ENCODE measurements at places on chromosomes 2 and 18.
A peak's percentile ranks its signal among the peaks of the same experiment; 100 is the strongest.

- DNase-seq, result no peak
Observed at GRCh38 chr2:8475349-8476031, 206.4 kb upstream of the ID2 start.

GRCh38 chr2:200467806-200468681 is 41.8 kb downstream of the KCTD18 start:
- no peak for DNase-seq

DNA sequence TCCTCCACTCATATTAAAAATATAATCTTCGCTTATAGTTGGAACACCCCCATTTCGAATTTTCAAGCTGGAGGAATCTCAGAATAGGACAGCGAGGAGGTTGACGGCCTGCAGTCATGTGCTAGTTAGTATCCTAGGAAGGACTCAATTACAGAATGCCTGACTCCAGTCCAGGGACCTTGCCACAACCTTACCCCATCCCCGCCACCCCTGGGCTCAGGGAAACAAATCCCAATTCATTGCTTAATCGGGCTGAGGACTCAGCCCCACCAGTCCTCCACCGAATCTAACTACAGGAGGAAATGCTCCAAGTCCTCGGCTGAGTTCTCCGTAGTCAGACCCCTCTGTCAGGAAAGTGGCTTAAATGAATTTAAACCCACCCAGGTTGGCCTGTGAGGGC is 31.7 kb upstream of the ZBTB7C start:
- no peak for DNase-seq

- DNase-seq, result no peak
Observed at GRCh38 chr2:16090650-16091575, 150.6 kb downstream of the MYCN start.

GRCh38 chr2:195563857-195564512 is 93.0 kb upstream of the SLC39A10 start:
- DNase-seq, result no peak

GRCh38 chr2:12567411-12567810 is 149.3 kb upstream of the TRIB2 start:
- no peak for DNase-seq

DNA sequence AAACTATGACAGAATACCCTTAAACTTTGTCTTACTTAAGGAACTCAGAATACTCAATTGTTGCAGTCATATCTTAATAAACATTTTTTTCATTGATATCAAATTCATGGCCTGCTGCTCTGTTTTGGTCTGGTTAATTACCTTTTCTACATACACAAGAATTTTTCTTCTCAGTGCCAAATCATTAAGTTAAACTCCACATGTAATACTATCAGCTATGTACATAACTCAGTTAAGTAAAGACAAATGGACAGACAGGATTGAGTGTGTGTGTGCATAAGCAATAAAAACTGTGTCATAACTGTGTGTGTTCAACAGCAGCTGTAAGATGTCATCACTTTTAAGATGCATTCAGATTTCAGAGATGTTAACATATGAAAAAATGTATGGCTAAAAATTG is 34.4 kb downstream of the VRK2 start:
- no peak for DNase-seq

- no peak for DNase-seq
Observed at GRCh38 chr2:238159661-238160205, 963 bp downstream of the ERFE start.

DNA sequence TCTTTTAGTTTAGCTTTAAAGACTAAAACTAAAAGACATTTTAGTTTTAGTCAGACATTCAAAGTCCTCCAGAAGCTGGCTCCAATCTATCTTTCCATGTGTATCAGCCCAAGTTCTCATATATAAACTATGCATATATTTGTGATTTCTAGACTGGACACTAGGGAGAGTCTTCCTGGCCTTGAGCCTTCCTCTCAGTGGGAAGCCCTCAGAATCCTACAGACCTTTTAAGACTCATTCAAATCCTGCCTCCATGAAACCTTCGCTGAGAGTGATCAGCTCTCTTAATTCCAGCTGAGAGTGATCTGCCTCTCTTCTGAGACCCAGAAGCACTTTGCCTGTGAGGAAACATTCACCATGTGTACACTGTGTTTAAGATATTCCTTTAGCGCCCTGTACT is 452.7 kb downstream of the TGIF1 start:
- no peak for DNase-seq

- DNase-seq, result no peak
Observed at GRCh38 chr2:18106841-18107240, 228.4 kb downstream of the KCNS3 start.

GRCh38 chr18:34709750-34710441 is at the start of gene DTNA:
Gene DTNA, plus strand, starts transcription at chr18:34710298. Its CDS starts 45,679 bp downstream, at chr18:34755977.
- DNase-seq, result no peak

- DNase-seq, result no peak
Observed at GRCh38 chr2:2735041-2735440, 404.0 kb upstream of the MYT1L start.

- no peak for DNase-seq
Observed at GRCh38 chr2:20050104-20050645, 1.3 kb downstream of the LAPTM4A start.

DNA sequence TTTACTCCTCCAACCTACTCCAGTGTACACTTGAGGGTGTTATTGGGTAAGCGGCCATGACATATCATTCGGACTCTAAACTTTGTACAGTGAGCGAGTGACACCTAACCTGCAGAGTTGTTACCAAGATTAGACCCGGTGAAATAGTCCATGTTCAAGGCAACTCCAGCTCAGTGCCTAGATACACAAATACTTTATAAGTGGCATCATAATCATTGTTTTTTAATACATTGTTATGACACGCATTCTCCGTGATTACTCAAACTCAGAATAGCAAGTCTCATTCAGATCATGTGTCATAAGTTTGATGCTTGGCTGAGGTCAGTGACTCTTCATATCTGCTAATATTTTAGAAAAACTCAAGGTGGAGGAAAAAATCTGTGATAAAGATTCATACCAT is 597.8 kb downstream of the DCC start:
- no peak for DNase-seq

- no peak for DNase-seq
Observed at GRCh38 chr2:36367895-36368353, 12.3 kb downstream of the CRIM1 start.

GRCh38 chr2:128366713-128367511 is 48.2 kb upstream of the HS6ST1 start:
- no peak for DNase-seq

GRCh38 chr2:219284501-219285372 is 5.6 kb downstream of the DNAJB2 start:
- DNase-seq, result no peak

DNA sequence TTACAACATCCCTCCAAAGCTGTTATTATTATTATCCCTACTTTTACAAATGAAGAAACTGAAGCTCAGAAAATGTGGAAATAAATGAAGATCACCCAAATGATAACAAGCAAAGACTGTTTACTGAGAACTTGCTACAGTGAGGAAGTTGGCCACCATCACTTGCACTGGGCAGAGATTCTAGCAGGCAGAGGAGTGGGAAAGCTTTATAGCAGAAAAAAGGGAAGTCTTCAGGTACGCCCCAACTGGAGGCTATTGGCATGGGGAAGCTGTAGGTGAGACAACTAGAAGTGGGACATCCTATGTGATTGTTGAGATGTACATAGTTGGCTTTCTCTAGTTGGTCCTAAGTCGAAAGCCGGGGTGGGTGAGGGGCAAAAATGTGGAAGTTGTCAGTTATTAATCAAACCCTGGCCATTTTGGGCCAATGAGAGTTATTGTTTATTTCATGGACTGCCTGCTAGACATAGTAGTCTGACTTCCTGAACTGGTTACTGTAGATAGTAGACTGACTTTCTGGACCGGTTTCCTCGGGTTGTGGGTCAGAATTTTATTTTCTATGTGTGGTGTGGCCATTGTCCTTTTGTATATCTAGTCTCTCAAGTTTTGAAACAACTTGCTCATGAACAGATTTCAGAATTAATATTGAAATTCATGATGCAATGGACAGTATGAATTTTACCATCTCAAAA is 40.2 kb upstream of the STAT4 start:
- no peak for DNase-seq

DNA sequence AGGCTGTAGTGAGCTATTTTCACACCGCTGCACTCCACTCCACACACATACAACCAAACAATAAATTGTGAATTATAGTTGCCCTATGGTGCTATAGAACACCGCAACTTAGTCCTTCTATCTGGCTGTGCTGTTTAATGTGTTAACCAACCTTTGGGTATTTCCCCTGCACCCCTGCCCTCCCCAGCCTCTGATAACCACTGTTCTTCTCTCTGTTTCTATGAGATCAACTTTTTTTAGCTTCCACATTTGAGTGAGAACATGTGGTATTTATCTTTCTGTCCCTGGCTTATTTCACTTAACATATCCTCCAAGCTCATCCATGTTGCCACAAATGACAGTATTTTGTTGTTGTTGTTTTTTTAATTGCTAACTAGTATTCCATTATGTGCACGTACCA is 32.5 kb downstream of the TET3 start:
- no peak for DNase-seq

DNA sequence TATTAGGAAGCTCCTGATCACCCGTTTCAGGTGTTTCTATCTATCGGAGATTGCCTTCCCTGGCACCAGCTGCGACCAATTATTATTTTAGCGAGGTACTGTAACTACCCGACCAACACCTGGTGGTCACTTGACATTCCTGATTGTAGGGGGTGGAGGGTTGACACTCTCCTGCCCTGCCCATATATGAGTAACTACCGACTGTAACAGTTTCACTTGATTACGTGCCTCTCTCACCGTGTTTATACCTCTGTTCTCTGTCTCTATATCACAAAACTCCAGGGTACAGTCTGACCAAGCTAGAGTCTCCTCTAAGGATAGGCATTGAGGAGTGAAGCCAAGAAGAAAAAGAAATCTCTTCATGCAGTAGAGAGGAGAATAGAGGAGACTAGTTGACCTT is 268.0 kb upstream of the LRATD1 start:
- DNase-seq, result no peak

DNA sequence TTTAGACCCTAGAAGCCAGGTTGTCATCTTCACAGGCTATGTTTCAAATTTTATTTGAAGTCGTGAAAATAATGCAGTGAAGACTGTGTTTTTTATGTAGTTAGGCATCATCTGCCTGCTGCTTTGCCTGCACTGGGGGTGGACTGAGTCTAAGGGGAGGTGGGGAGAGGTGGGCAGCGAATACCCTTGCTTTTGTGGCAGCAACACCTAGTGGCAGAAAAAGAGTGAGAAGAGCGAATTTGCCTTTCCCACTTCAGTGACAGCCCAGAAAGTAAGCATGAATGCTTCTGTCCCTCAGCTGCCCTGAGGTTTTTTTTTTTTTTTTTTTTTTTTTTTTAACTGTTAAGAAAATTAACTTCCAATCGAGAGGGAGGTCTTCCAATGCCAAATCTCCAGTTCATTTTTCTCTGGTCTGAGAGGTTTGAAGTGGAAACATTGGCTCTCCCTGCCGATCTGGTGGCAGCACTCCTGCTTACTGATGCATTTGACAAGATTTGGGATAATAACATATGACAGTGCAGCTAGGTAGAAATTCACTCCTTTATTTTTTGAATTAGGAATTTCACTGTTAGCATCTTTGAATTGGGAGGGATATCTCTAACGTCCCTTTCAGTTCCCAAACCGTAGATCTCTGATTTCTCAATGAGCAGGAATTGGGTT is 60.3 kb upstream of the LYPD6B start:
- DNase-seq, result no peak

DNA sequence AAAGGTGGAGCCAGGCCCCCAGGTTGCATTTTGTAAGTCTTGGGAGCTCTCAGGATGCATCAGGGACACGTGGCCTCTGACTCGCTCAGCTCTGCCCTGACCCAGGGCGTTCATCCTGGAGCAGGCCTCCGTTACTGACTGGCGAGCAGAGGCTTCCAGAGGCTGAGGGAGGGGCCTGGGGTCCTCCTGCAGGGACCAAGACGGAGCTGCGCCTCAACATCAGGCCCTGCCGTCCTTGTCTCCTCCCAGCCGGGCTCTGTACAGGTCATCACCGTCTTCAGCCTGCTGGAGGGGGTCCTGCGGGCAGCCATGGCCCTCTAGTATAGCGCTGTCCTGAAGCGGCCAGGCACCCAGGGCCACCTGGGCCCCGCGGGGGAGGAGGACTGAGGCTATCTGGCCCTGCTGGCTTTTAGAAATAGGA is 10.2 kb upstream of the ALPP start:
- no peak for DNase-seq

GRCh38 chr2:74740741-74741431 is 86.8 kb downstream of the SEMA4F start:
- DNase-seq, result no peak

DNA sequence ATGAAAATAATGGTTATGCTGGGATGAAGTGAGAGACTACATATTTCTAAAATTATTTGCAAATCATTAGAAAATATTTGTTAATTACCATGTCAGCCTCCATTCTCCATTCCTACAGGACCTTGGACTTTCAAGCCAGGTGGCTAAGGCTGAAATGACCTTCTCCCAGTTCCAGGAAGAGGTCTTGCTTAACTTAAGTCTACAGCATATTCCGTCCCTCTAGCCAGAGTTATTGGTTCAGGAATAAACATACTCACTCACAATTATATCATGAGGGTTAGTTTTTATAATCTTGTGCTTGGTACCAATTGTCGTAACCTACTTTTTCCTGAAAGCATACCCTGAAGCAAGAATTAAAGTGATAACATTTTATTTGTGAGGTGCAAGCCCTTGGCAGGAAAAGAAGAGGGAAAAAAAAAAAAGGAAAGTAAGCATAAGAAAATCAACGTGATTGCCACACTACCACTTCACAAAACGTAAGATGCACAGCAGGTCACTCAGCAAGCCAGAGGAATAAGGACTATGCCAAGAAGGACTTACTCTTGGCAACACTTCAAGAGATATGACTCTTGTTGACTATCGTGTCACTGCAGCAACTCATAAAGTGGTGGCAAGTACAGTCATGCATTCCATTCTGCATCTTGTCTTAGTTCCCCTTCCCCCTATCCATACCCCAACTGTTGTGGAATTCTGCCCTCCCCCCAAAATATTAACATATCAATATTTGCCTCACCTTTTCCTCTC is 479.1 kb downstream of the MBD2 start:
- no peak for DNase-seq

- no peak for DNase-seq
Observed at GRCh38 chr2:88080545-88080944, 12.9 kb downstream of the SMYD1 start.

- peak; percentile 42 for DNase-seq
Observed at GRCh38 chr2:230713331-230714135, 891 bp downstream of the CAB39 start.

DNA sequence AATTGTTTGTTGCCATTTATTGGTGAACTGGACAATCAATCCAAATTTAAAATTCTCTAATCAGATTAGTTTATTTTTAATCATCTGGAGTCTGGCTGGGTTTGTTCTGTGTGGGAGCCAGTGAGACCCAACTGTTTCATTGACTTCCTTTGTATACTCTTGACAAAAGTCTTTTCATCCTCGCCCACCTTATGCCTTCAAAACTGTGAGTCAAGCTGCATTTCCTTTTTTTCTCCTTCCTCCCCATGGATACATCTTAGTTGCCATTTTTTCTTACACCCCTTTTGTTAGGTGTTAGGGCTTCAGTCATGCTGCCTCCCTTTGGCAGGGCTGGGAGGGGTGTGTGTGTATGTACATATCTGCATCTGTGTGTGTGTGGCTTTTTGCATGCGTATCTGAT is 117.6 kb downstream of the PRKCE start:
- no peak for DNase-seq

- no peak for DNase-seq
Observed at GRCh38 chr2:102208774-102209173, 22.0 kb downstream of the IL1RL2 start.

GRCh38 chr2:44894058-44894457 is 47.4 kb upstream of the SIX3 start:
- DNase-seq, result no peak

GRCh38 chr2:120934574-120935338 is 199.1 kb downstream of the GLI2 start:
- DNase-seq, result no peak
